ENCODE measurements at places on chromosomes 1 and 21.

GRCh38 chr1:42886046-42886739 is 39.8 kb downstream of the ZNF691 start:
- DNase-seq: no peak

GRCh38 chr1:15523104-15524020 is 653 bp downstream of the CASP9 start:
- DNase-seq: no peak

DNA sequence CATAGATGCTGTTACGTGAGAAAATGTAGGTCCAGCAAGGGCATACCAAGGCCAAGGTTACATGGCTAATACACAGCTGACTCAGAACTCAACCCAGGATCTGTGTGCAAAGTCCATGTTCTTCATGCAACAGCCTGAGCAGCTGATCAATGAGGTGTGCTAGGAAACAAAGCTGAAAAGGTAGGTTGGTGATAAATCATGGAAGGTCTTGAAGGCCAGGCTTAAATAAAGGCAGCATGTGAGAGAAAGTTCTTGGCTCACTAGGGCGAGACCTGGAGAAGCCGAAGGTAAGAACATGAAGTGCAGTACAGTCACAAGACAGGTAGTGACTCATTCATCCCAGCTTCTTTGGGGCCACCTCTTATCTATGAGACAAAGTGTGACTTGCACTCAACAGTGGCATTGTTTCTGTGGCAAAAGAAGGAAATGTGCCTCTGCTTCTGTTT is 33.4 kb downstream of the TLR5 start:
- no peak for DNase-seq

DNA sequence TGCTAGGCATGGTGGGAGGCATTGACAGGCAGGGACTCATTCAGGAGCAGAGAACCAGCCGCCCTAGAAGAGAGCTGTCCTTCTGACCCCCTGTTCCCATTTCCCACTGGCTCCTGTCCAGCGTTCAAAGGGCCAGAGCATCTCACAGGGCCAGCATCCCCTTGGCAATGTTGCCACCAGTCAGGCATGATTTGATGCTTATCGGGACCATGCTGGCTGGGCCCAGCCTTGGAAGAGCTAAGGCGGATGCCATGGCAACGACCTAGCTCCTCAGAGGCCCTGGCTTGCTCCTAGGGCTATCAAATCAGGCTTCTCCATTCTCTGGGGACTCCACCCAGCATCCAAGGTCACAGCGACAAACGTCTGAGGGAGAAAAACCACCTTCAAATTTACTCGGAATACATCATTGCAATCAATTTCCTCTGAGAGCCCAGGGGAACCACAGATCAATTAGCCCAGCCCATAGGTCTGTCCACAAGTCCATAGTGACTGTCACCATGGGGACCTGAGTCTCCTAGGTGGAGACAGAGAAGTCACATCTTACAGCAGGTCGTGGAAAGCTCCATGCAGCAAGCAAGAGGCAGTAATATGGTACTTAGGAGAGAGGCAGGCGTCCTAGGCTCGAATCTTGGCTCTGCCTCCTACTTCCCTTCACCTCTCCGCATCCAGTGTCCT is 14.1 kb upstream of the VWA5B1 start:
- no peak for DNase-seq

DNA sequence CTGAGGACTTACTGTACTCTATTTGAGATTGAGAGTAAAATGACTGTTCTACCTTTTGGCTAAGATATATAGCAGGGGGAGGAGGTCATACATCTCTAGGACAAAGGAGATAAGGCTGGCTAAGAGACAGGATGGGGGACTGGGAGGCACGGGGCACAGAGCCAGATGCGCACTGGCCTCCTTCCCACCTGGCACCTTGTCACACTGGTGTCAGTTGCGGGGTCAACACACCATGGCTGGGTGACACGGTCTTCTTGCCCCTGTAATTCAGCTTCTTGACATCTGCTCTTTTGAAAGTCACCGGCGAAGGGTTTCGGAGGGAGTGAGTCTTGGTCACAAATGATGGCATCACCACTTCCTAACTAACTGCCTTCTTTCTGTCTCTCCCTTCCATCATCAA is 177.3 kb downstream of the ZSCAN20 start:
- DNase-seq: no peak

Data from NCI-H1436 treated with DMSO at 0.1 percent for 48 hours (cell line).